Calu3 (cell line): ENCODE measurements at places on chromosomes 11 and 22.
A peak's percentile ranks its signal among the peaks of the same experiment; 100 is the strongest.

- DNase-seq: no peak
Measured at GRCh38 chr11:95674657-95675358, 114.8 kb downstream of the FAM76B start.

DNA sequence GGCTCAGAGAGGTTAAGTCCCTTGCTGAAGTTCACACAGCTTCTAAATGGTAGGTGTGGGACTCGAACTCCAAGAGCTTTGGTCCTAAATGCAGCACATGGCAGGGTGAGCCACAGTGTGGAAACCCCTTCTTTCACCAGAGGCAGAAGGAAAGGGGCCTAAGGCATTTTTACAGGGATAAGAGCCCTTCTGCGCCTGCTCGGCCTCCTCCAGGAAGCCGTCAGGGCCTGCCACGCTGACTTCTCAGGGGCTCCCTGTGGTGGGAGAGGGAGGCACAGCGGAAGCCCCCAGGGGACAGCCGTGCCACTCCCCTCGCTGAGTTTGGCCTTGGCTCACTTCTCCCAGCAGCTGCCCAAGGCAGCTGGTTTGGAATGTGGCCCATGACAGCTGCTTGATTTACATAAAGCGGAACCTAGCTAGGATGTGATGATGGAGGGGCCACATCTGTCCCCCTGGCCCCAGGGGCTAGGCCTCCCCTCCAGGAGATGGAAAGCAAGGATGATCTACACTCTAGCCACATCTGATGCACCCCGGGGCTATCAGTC is 35.4 kb downstream of the CD82 start:
- DNase-seq: no peak

- DNase-seq: no peak
Measured at GRCh38 chr22:40484906-40485669, 114.7 kb downstream of the SGSM3 start.

DNA sequence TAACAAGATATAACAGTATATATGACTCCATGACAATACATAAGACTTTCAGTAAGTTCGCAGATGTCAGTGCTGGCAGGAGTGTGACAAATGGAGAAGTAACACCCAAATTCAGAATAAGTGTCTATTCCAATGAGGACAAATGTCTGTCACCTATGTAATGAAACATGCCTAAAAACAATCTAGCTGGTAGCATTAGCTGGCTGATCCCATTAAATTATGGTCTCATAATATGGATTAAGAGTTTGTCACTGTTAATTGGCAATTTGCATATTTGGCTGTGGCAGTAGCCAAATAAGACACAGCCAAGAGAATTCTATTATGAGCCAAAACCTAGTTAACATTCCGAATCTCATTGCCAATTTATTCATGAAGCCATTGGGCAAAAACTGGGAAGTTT is 30.2 kb upstream of the CAVIN3 start:
- DNase-seq: no peak

DNA sequence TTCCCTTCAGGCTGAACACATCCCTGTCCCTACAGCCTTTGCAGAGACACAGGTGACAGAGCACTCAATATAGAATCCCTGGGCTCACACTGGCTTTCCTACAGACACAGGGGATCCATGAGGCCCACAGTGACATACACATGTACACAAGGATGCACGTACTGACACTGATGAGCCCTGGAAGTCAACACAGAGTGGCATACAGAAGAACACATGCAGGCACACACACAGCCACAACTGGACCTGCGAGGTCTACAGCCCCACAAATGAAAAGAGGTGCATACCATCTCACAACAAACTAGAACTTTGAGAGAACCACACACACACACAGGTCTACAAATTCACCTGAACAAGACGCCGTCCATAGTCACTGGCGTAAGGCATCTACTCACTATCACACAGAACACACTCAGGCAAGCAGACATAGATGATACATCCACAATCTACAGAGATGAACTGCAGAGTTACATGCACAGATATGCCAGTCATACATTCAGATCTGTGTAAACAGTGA is 3.5 kb upstream of the ZNF74 start:
- DNase-seq: no peak

DNA sequence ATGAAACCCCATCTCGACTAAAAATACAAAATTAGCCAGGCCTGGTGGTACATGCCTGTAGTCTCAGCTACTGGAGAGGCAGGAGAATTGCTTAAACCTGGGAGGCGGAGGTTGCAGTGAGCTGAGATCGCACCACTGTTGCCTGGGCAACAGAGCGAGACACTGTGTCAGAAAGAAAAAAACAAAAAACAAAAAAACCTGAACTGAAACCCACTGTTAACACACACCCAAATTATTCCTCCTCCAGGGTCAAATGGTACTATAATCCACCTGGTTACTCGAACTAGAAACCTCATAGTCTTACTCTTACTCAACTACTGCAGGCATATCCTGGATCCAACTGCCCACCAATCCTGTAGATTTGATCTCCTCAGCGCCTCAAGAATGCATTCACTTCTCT is 35.5 kb downstream of the USP28 start:
- no peak for DNase-seq

DNA sequence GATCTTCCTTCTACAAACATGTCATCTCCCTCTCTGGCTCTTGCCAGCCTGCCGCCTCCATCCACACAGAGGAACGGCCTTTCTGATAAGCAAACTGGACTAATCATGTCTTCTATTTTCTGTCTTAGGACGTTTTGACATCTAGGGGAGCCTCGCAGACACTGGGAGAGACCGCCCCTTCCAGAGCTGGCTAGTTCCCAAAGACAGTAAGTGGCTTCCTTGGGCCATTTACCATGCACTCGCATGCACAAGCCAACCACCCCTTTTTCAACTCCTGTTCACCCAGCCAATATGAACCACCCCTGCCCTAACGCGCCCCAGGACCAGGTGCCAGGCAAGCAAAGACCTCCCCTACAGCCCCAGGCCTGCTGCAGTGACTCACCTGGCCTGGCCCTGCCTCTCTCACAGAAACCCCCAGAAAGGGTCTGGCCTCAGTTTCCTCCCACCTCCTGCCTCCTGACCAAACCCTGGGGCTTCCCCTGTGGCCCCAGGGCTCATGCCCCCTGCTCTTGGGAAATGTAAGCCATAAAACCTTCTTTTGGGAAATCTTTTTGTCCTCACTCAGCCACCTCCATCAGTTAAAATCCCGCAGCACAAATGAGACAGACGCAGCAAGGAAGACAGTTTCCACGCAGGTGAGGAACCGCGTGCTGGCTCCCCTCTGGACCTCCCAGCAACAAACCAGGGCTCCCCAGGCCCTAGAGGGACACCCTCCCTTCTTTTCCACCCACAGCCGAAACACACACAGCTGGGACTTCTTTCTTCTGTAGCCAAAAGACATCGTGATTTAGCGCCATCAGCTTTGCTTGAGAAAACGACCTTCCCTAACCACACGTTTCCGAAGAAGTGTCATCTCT is 38.5 kb downstream of the SHANK2 start:
- DNase-seq: no peak

- DNase-seq: no peak
Measured at GRCh38 chr22:48530666-48531065, 1297.0 kb downstream of the BRD1 start.

GRCh38 chr22:19847345-19847632 is 7.4 kb downstream of the GNB1L start:
- DNase-seq: no peak

GRCh38 chr11:94925422-94926270 is 47.7 kb downstream of the CWC15 start:
- no peak for DNase-seq

DNA sequence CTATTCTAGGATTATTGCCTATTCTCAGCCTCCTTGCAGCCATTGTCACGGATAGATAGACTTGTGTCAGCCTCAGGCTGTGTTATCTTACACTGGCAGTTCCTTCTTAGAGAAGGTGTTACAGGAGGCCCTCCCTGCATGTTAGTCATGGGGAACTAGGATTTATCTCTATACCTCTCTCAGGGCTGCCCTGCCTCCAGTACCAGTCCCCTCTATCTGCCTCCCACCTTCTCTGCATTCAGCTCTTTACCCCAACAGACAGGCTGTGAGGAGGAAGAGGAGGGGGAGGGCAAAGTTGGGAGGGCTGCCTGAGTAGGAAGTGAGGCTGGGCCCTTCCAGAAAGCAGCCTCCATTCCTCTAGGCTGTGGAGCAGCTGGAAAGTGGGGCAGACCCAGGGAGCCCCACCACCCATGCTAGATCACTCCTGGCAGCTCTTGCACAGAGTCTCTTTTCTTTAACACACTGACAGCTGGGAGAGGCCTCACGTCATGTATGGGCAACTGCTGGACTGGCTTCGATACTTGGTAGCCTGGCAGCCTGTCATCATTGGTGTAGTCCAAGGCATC is 2.9 kb upstream of the IL18BP start:
- no peak for DNase-seq

GRCh38 chr11:6531267-6531752 is 34.2 kb downstream of the DNHD1 start:
- peak; percentile 45 for DNase-seq

DNA sequence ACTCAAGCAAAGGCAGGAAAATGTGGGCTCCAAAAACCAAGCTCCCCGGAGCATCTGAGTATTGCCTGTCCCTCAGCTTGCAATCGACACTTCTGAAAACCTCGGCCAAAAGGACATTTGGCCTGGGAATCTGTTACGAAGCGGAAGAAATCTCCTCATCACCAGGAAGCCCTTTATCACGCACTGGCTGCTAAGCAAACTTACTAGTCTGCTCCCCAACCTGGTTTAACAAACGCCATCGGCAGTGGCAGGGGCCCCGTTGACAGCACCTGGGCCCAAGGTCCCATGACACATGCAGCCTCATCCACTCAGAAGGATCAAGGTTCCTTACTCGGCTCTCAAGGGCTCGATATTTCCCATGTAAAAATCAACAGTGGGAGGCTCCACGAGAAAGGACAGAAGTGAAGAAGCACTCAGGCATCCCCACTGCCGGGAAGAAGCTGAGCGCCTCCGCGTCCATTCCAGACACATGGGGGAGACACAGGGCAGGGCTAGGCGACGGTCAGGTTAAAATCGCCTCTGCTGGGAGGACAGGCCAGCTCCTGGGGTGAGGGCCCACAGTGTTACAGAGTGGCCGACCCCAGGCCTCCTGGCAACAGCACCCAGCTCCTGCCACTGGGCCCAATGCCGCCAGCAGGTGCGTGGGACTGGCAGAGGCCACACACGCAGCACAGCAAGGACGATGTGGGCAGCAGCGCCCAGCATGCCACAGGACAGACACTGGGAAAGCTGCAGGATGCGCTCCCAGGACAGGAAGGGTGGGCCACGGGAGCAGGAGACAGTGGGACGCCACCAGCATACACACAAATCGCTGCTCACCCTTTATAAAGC is 27.1 kb downstream of the BRD1 start:
- no peak for DNase-seq

DNA sequence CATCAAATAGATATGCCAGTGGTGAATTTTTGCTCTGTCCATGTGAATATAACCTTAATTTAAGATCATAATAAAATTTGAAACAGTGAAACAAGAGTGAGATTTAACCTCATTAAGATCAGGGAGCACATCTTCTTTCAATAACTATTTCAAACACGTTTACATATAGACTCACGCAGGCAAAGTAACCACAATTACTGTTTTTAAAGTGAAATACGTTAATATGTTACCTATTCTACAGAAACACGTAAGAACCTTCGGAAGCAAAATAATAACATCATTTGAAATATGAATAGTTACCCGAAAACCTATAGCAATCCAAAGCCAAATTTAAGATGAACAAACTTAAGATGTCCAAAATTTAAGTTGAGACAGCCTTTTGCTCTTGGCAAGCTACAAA is 136.2 kb upstream of the ZC3H12C start:
- DNase-seq: no peak

GRCh38 chr11:73331138-73331916 is 23.3 kb downstream of the ARHGEF17 start:
- no peak for DNase-seq

GRCh38 chr22:46781291-46781690 is 18.8 kb downstream of the TBC1D22A start:
- no peak for DNase-seq

- DNase-seq: no peak
Measured at GRCh38 chr11:134254433-134255183, 1.2 kb downstream of the ACAD8 start.

- DNase-seq: no peak
Measured at GRCh38 chr11:129209891-129210830, 18.0 kb upstream of the ARHGAP32 start.

DNA sequence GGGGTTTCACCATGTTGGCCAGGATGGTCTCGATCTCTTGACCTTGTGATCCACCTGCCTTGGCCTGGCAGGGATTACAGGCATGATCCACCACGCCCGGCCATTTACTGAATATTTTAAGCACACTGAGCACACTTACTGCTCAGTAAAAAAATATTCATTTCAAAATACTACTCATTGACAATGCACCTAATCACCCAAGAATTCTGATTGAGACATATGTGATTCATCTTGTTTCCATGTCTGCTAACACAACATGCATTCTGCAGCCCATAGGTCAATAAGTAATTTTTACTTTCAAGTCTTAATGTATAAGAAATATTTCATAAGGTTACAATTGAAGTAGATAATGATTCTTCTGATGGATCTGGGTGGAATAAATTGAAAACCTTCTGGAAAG is 4.2 kb upstream of the OR52J3 start:
- DNase-seq: no peak

DNA sequence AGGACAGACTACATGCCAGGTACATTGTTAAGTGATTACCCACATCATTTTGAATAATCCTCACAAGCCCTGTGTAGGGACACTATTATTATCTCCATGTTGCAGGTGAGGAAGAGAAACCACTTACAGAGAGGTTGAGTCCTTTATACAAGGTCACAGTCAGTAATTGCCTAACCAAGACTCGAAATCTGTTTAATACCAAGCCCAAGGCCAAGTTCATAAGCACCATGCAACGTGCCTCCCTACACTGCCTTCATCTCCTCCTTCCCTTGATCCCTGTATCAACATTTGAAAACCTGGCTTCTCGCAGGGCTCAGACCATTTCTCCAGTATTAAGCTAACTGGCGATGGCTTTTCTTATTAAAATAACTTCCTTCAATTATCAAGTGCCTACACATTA is 41.7 kb upstream of the SEZ6L start:
- DNase-seq: no peak

DNA sequence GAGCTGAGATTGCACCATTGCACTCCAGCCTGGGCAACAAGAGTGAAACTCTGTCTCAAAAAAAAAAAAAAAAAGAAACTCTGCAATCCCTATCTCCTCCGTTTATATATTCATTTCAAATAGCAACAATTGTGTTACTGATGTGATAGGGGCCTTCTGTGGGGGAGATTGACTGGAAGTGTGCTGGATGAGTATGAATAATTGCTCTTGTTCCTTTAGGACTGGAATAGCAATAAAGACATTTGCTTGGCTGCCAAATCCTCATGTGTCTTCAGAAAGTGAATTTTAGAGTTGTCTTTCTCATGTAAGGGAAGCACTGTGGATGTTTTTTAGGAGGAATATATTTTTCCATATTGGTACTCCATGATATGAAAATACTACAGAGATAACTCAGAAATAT is 21.1 kb upstream of the ME3 start:
- DNase-seq: no peak
